ENCODE measurements at places on chromosomes 3 and 15.

GRCh38 chr3:54342676-54343075, 220.3 kb downstream of the CACNA2D3 start:
- DNase-seq, result no peak

- no peak for DNase-seq
Observed at GRCh38 chr3:36764704-36765038, 318 bp upstream of the DCLK3 start.

DNA sequence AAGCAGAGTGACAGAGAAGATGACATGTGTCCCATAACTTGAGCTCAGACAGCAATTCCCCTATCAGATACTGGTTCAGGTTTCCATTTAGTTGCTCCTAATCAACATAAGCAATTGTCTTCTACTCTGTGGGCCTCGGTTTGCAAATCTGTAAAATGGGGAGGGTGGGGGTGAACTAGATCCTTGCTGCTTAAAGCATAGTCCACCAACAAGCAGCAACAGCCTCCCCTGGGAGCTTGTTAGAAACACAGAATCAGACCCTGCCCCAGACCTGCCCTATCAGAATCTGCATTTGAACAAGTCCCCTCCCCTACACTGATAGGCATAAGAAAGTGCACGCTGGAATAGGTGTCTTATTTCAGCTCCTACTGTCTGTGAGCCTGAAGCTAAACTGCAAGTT, 87.8 kb downstream of the CEMIP start:
- no peak for DNase-seq

DNA sequence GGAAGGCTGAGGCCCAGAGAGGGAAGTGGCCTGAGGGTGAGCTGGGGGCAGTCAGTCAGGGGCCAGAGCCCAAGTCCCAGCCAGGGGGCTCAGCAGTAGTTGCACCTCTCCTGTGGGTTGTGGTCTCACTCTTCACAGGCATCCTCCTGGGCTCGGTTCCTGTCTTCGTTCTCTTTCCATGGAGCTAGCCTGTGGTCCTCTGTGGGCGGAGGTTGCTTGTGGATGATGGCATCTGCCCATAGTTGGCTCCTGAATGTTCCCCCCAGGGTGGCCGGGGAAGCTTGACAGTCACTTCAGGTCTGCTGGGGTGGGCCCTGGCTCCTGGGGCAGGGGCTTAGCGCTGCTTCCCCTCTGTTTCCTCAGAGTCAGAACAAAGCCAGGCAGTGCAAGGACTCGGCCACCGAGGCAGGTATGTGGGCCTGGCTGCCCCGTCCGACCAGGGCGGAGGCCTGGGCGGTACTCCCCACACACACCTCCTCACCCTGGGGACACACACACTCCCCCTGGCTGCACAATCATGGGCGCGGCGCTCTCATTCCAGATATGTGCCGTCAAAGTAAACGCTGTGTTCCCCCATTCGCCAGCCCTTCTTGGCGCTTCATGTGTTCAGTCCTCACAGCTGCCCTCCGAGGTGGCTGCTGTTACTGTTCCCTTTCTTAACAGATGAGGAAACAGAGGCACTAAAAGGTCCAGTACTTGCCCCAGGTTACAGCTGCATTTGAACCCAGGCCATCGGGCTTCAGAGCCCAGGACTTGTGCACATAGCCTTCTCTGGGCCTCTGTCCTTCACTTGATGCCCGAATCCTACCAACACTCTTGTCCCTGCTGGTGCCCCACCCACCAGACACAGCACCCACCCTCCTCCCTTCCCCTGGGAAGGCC, 34.5 kb downstream of the PSTPIP1 start:
- DNase-seq, result no peak

GRCh38 chr3:11185564-11186317, 31.4 kb downstream of the HRH1 start:
- DNase-seq, result no peak

- DNase-seq, result no peak
Observed at GRCh38 chr3:116302087-116302747, 143.1 kb downstream of the LSAMP start.

DNA sequence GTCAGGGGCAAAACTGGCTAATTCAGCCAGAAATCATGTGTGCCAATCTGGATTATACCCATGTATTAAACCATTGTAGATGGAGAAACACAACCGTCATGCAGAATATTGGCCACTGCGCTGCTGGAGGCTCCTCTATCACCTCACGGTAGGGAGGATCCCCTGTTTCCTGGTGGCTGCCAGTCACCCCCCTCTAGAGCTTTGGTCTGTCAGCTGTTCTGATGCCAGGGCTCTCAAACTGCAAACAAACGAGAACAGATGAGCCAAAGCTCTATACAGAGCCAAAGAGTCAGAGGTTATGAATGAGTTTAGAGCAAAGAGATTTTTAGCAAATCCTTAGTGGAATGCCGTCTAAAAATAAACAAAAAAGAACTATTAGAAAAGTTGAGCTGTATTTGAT, 62.5 kb downstream of the IL20RB start:
- DNase-seq, result no peak

GRCh38 chr3:165642761-165643420, 194.3 kb downstream of the BCHE start:
- no peak for DNase-seq

DNA sequence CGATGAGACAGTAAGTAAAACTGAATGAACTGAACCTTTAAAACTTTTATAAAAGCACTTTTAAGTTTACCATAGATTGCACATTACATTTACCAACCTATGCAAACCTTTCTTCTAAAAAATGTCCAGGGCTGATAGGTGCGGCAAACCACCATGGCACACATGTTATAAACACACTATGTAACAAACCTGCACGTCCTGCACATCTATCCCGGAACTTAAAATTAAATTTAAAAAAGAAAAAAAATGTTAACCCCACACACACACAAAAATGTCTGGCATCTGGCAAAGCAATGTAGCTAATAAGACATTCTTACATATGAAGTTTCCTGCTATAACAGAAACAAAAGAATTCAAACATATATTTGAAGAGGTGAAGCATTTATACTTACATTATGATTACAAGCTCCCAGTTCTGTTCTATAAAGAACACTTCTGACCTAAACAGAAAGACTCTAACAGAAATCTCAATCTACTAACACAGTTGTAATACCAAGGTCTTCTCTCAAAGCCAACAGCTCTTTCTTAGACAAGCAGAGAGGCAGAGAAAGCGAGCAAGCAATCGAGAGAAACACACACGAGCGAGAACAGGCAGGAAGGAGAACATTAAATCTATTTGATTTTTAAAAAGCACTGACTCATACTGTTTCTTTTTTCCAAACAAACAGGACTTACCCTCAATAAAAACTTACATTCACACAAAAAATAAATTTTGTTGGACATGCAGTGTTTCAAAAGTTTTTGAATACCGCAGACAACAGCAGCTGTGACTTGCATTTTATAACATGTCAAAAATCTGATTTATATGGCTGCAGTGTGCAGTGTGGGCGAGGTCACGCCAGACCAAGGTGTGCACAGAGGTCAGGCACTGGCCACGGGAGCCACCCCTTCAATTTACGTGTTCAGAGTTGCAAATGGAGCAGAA, at the start of gene NRG4:
Gene NRG4 (minus strand): TSS at position 798 of the 925 bp plus-strand sequence. CDS start 1,194 bp downstream, outside the sequence.
- DNase-seq, result no peak

- no peak for DNase-seq
Observed at GRCh38 chr3:10365791-10366190, 44.9 kb upstream of the SEC13 start.

Data from NCI-H524 (cell line).